Esophagus mucosa (tissue), 1 donor: ENCODE measurements at places on chromosomes 6 and 20. TPM values are rescaled to one million over a fixed set of nuclear protein-coding genes. Genes with fewer than 3 reads are reported as not detected.

Gene COL21A1
- 4.9 TPM for total RNA-seq

Gene ECT2L
- total RNA-seq = not detected

Gene DNAAF9
- total RNA-seq = 6.3 TPM

Gene PTGIS
- total RNA-seq = 2.9 TPM

Gene NKX2-2
- total RNA-seq = not detected

Gene TENT5A
- total RNA-seq = 2.9 TPM

Gene FOXF2
- 0.64 TPM for total RNA-seq

Gene SAMD5
- total RNA-seq = 6.5 TPM

Gene BPI
- total RNA-seq = not detected

Gene SPATA25
- total RNA-seq = 0.76 TPM

Gene FAM209B
- total RNA-seq = 0.44 TPM

Gene HLA-DMB
- 5.5 TPM for total RNA-seq

Gene CST4
- total RNA-seq = not detected

Gene PCMT1
- total RNA-seq = 43.3 TPM

Gene TBX18
- total RNA-seq = 1.6 TPM

Gene KIF25
- total RNA-seq = not detected

Gene NR2E1
- total RNA-seq = 0.08 TPM

Gene PSMG4
- total RNA-seq = 19.6 TPM

Gene CDKN1A
- total RNA-seq = 145 TPM

Gene PLCB4
- 1.1 TPM for total RNA-seq

Gene FOXP4
- 12.0 TPM for total RNA-seq

Gene ZFP64
- 12.9 TPM for total RNA-seq

Gene ZHX3
- 21.1 TPM for total RNA-seq

Gene ADRM1
- total RNA-seq = 76.1 TPM

Gene GPSM3
- 2.2 TPM for total RNA-seq

Gene TRIM39
- 9.6 TPM for total RNA-seq

Gene FUT9
- not detected for total RNA-seq

Gene LHFPL5
- not detected for total RNA-seq

Gene EDN1
- total RNA-seq = 0.76 TPM

Gene DCDC2
- total RNA-seq = not detected

Gene PTPN1
- total RNA-seq = 23.3 TPM

Gene HSP90AB1
- 412 TPM for total RNA-seq

Gene LZTS3
- 1.3 TPM for total RNA-seq

Gene LY6G6F
- total RNA-seq = not detected

Gene BNIP5
- total RNA-seq = not detected

Gene CFB
- 36.1 TPM for total RNA-seq

Gene C6orf15
- not detected for total RNA-seq

Gene ARMH2
- total RNA-seq = not detected

Gene CST2
- not detected for total RNA-seq

Gene PDSS2
- 13.2 TPM for total RNA-seq

Gene GTSF1L
- total RNA-seq = not detected

Gene RSPH9
- not detected for total RNA-seq

Gene EPPIN
- total RNA-seq = not detected

Gene DACT2
- 0.44 TPM for total RNA-seq

Gene RNF146
- 14.3 TPM for total RNA-seq

Gene ADAM33
- total RNA-seq = 2.5 TPM

Gene NRSN1
- not detected for total RNA-seq
